Activated CD4-positive, alpha-beta memory T cell treated with anti-CD3 and anti-CD28 coated beads, Interleukin-2, amount 10 ng/mL, durations not matched to agents 7 days and 5 days (primary cell): ENCODE measurements at places on chromosomes 6 and 20. TPM values are rescaled to one million over a fixed set of nuclear protein-coding genes. Genes with fewer than 3 reads are reported as not detected.

DNA sequence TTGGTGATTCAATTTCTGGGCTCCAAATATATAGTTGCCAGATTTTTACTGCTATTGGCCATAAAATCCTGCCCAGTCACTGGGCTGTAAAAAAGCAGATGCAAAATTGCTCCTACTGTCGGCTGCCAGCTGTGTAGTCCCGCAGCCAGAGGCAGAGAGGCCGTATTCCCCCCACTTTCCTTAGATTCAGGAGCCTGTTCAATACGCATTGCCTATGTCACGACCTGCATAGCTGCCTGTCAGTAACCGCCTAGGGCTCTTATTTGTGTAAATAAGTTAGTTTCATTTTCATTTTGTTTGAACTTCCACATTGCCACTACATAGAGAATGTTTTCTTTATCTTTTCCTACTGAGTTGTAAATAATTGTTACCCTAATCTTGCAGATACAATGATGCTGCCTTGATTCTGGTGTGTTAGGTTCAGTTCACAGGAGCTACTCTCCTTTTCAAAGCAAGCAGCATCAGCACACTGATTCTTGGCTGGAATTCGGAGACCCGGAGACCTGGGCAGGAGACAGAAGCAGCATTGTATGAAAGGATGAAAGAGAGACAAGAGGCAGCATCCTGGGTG is 46.0 kb upstream of the UST start:
- DNase-seq, result peak; percentile 43

PLA2G7 gene
- not detected for total RNA-seq

GRCh38 chr20:42949950-42950349 is 239.8 kb downstream of the PTPRT start:
- no peak for DNase-seq

DNA sequence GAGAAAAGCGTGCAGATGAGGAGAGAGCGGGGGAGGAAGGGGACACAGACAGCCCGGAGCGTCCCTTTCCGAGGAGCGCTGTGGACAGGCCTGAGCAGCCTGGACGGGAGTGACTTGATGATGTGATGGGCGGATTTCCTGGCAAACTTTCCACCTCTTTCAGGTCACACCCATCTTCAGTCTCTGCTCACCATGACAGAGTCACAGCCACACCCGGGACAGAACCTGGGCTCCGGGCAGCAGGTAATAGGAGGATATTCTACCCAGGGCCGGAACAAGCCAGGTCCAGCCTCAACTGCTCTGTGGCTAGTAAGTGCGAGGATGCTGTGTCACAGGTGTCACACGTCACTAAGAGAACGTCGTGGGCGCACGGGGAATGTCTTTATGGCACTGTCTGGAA is 84.3 kb downstream of the THBS2 start:
- no peak for DNase-seq

DNA sequence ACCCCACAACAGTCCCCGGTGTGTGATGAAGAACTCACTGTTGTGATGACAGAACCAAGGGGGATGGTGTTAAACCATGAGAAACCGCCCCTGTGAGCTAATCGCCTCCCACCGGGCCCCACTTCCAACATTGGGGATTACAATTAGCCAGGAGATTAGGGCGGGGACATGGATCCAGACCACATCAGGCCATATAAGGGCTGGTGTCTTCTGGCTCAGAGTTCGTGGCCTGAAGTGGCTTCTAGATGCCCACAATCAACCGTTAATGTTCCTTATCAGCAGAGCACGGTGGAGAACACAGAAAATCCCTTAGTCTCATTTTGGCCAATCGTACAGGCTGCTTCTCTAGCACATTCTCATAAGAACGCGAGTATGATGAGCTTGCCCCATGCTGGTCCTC is 10.9 kb upstream of the MAS1 start:
- no peak for DNase-seq

DNA sequence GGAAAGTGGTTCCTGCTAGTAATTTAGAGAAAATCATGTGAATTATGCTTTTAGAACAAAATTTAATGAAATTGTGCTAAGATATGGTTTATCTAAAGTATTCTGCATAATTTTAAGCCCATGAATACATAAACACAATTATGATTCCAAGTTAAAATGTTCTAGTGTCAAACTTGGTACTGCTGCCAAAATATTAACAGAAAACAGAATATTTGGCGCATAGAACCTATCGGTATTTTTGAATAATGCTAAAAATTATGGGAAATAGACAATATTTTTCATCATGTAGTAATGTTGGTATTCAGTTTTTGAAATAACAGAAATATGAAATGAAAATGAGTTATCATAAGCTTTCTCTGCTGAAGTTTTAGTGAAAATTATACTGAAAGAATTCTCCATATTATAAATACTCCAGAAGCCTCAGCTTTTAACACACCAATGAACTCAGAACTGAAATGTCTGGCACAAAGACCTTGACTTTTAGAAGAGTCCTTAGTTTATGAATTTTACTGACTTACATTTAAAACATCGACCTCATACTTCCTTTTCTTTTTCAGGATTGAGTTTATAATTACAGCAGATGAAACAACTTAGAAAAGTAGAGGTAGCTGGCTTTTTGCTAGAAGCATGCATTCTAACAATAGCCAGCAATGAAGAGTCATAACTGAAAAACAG is 1192.3 kb upstream of the GJE1 start:
- no peak for DNase-seq

ELOVL4 gene
- total RNA-seq, result 2.0 TPM

DNA sequence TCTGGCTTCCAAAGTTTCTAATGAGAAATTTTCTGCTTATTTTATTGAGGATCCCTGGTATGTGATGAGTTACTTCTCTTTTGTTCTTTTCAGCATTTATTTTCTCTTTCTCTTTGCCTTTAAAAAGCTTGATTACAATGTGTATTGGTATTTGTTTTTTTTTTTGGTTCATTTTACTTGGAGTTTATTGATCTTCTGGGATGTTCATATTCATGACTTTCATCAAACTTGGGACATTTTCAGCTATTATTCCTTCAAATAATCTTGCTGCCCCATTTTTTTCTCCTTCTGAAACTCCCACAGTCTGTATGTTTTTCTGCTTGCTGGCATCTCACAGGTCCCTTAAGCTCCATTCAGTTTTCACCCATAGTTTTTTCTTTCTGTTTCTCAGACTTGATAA is 102.4 kb downstream of the PRDM13 start:
- DNase-seq, result no peak

DNA sequence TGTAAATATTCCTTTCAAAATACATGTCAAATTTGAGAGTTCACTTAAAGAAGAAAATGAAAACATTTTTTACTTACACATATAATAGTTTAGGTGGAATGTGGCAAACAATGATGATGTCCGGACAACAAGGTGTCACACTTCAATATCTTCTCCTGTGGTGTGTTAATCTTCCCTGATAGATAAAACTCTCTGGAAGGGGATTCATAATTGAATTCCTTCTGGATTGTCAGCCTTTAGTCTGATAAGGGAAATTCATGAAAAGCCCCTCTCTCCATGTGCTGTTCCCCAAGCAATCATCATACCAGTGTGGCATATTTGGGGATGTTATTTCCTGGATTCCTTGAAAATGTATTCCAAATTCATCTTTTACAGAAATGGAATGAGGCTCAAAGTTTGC is 971 bp upstream of the SERINC3 start:
- DNase-seq, result no peak

RAET1G gene
- total RNA-seq, result not detected

DNA sequence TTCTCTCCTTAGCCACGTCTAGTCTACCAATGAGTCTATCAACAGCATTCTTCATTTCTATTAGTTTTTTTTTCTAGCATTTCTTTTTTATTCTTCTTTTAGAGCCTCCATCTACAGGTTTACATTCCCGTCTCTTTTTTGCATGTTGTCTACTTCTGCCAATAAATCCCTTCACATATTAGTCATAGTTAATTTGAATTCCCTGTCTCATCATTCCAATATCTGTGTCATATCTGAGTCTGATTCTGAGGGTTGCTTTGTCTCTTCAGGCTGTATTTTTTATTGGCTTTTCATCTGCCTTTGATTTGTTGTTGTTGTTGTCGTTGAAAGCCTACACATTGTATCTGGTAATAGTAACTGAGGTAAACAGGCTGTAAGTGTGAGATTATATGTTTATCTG is 104.6 kb downstream of the HMGCLL1 start:
- DNase-seq, result no peak

BMP5 gene
- not detected for total RNA-seq

CD40 gene
- total RNA-seq, result 0.93 TPM

TAGAP gene
- 52.0 TPM for total RNA-seq

- no peak for DNase-seq
Measured at GRCh38 chr20:60097285-60097684, 139.1 kb downstream of the CDH26 start.

RGS17 gene
- total RNA-seq, result 0.10 TPM

GRCh38 chr20:22374678-22375590 is 209.4 kb downstream of the FOXA2 start:
- no peak for DNase-seq
